Calu3 (cell line): ENCODE measurements at places on chromosomes 7 and 10. TPM values are rescaled to one million over a fixed set of nuclear protein-coding genes. Genes with fewer than 3 reads are reported as not detected.

GIMAP8 gene
- total RNA-seq = not detected in 2 replicates

WASL gene
- 33.2 and 37.5 TPM in 2 replicates for total RNA-seq

WNT16 gene
- total RNA-seq = not detected in 2 replicates

CLDN15 gene
- 6.4 and 8.5 TPM in 2 replicates for total RNA-seq

FGFBP3 gene
- 1.9 and 2.1 TPM in 2 replicates for total RNA-seq
